Stimulated activated CD4-positive, alpha-beta T cell treated with anti-CD3 and anti-CD28 coated beads, Interleukin-2, amount 100 ng/mL, for 24 hours (primary cell): ENCODE measurements at places on chromosomes 6 and 20.
A peak's percentile ranks its signal among the peaks of the same experiment; 100 is the strongest.

DNA sequence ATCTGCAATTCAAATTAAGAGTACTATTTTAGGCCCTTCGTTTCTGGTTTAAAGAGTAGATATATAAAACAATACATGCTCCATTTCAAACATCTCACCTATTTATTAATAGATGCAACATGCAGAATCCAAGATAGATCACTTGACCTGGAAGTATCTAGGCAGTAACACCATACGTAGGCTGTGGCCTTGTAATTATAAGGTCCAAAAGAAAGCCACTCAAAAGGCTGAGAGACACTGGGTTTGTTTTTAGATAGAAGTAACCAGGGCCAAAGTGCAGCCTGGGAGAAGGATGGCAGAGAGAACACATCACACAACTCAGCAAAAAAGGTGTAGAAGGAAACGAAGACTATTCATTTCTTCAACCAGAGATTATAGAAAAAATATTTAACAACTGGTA lies 8.4 kb upstream of the GFOD1 start:
- no peak for DNase-seq

DNA sequence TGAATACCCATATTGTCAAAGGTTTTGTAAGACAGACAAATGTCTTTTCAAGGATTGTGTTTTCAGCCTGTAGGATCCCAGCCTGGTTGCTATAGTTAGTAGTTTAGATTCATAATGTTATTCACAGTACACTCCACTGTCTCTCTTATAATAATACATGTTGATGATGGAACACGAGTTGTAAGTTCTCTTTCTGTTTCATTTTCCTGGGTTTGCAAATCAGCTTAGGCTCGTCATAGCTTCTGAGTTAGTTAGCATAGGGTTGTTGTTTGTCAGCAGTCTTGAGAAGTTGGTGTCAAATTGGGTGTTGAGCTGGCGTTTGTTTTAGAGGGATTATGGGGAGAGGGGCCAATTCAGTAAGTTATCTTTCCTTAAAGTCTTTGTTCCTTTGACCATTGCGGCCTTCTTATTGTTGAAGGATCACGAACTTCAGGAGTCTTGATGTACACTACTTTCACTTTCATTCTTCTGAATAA lies 45.8 kb downstream of the QKI start:
- peak; percentile 22 for DNase-seq

GRCh38 chr6:156963712-156964700 lies 186.8 kb downstream of the ARID1B start:
- peak; percentile 36 for DNase-seq

DNA sequence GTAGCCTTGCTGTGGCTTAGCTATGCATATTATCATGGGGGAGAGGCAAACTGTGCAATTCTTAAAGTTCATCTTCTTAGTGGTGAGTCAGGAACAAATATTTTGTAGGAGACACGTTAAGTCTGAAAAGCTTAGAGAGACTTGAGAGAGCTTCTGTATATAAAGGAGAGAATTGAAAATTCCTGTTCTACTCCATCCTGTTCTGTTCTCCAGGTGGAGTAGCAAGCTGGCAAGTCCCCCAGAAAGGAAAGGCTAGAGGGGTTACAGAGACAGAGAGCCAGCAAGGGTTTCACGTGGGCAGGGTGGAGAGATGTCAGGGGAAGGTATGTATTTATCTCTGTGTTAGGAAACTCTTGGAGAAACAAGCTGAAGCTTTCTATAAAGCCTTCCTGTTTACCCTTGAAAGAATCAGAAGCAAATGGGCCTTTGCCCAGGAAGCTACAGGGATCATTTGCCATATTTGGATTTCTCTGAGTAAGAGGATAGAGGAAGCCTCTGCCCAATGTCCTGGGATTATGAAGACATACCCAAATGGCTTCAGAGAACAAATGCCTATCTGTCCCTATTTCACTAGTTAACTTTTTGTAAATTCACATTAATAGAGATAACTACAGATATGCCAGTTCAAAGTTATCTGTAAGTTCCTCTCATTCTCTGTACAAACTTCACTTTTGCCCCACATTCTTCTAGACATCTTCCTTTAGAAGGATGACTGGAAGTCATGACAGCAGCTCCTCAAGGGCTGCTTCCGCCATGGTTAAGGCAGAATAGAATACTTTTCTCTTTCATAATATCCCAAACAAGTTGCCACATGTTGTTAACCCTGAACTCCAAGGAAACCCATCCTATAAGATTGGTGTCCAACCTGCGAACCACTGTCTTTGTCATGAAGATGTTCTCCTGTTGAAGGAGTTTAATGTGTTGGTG lies 126.7 kb upstream of the NEDD9 start:
- DNase-seq, result no peak

- no peak for DNase-seq
These were observed 107.2 kb downstream of the ATP9A start for GRCh38 chr20:51660672-51661608.
